ENCODE measurements at places on chromosomes 12 and 14.

DNA sequence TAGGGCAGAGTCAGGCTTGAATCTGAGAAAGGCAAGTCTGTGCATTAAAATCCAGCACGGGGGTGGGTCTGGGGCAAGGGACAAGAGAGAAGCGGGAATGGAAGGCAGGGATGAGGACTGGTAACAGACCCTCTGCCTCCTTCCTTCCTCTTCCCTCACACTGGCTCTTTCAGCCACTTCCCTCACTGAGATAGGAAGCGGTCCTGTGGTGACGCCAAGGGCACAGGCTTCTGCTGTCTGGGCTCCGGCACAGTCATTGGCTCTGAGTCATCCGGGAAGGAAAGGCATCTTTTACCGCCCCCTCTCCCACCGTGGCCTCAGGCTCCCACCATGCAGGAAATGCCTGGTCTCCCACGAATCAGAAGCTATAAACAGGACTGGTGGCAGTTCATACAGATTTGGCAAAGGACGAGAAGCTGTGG, 70.2 kb downstream of the ETV6 start:
- DNase-seq: no peak

- DNase-seq: no peak
Observed at GRCh38 chr14:58677996-58678395, 40.2 kb downstream of the DACT1 start.

DNA sequence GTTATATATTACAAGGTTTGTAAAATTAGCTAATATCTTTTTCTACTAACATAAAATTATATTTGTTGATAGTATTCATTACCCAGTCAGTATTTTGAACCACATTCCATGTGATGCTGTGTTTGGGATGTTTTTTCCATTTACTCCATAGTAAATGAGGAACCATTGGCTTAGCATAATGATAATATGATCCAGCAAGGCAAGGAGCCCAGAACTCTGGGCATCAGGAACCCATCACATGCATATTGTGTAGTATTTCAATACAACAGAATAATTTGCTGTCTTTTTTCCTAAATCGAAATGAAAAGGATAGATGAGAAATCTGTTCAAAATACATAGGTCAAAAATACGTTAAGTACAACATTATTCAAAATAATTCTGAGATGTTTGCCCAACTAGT, 48.7 kb upstream of the GARIN2 start:
- DNase-seq: no peak

GRCh38 chr12:87988534-87988933, 40.7 kb downstream of the C12orf50 start:
- DNase-seq: no peak

- DNase-seq: no peak
Observed at GRCh38 chr12:28308891-28309290, 118.6 kb downstream of the CCDC91 start.

- DNase-seq: no peak
Observed at GRCh38 chr14:95431199-95432143, 85.0 kb downstream of the SYNE3 start.

GRCh38 chr12:67698672-67699581, 50.4 kb downstream of the DYRK2 start:
- peak; percentile 72 for DNase-seq

DNA sequence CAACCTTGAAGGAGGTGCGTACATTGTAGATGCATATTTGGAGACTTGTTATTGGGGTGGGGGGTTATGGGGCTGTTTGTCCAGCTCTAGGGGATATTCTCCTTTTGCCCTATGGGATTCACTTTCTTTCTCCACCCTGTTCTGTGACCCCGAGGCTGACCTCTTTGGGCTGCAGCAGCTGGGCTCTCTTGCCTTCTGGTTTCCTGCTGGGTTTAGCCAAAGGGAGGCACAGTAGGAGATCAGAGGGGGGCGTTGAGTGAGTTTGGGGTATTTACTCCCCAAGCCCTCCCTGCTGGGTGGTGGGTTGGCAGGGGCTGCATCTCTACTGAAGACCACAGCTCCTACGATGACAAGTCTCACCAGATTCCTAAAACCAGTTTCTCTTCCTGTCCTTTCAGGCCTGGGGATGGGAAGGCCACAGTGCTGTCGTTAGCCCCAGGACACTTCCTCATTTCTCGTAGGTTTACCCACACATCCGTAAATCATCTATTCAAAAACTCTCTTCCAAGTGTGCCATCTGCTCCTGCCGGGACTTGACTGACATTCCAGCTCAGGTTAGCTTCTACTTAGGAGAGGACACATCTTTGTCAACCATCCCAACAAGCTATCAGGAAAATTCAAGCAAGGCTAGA, 127.1 kb downstream of the TMEM30B start:
- no peak for DNase-seq

- DNase-seq: no peak
Observed at GRCh38 chr14:92892589-92892988, 30.4 kb upstream of the CHGA start.

GRCh38 chr12:89933911-89934310, 225.3 kb upstream of the ATP2B1 start:
- no peak for DNase-seq

GRCh38 chr14:65229748-65230728, 127.7 kb upstream of the MAX start:
- no peak for DNase-seq

DNA sequence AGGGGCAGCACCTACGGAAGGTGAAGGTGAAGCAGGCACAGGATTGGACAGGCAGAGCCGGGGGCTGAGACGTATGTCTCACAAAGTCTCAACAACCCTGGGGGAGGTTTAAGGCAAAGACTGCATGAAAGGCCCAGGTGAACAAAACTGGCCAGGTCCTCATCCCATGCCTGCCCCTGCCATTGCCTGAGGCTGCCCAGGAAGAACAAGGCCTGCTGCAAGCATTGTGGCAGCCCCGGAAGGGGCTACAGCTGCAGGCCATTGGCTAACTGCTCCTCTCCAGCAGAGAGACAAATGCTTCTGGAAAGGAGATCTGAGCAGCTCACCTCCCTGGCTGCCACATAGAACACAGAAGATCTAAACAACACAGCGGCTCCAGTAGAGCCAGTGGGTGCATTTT, 20.4 kb upstream of the TMEM179 start:
- no peak for DNase-seq

DNA sequence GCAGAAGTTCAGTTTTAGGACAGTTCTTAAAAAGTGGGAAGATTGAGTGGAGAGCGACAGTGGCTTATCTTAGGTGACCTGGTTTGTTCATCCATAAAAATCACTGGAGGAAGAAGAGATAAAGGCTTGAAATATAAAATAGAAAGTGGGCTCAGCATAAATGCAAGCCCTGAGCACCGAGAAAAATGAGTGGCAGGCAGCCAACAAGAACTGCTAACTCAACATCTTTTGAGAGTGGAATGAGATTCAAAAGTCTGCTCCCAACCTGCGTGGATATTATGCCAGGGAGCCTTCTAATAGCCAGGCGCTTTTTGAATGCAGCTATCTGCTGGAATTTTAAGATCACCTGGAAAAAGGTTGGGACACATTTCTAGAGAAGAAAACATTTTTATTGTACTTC, 666.5 kb downstream of the FLRT2 start:
- DNase-seq: no peak

DNA sequence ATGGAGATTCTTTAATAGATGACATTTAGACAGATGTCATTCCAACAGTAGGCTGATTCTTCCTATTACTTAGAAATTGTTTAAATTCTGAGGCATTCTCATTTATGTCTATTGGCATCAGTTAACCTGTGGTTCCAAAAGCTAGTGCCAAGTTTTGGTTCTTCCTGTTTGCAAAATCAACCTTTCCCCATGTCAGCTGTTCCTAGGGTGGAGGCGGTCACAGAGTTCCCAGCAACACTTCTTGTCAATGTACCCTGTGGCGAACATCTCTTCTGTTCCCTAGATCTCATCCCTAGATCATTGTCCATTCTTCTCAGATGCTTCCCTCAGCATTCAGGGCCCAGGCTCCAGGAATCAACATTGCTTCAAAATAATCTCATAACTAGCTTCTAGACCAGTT, 140.9 kb downstream of the PHLDA1 start:
- no peak for DNase-seq

DNA sequence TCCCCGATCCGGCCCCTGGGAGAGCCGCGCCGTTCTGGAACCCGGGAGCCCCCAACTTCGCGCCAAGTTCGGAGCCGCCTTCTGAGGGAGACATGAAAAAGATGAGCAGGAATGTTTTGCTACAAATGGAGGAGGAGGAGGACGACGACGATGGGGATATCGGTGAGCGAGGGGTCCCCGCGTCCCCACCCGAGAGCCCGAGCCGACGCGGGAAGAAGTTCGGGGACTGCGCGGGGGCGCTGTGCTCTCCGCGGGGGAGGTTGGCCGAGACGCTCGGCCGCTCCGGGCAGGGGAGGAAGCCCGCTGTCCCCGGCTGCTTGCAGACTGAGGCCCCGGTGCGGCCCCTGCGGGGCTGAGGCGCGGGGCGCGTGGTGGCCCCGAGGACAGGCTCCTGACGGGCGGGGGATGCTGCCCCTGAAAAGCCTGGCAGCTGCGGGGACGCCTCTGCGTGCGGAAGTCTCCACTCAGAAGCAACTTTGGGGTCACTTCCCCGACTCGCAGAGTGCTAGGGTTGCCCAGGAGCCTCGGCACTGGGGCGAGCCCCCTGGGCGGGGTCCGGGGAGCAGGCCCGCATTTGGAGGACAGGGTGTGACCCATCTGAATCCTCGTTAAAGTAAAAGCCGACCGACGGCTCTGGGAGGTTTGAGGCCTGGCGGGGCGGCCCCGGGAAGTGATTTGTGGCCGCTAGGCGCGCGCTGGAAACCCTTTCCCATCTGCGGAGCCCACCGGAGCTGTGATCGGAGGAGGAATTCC, 511 bp downstream of the ANO6 start:
- DNase-seq: peak; percentile 43

DNA sequence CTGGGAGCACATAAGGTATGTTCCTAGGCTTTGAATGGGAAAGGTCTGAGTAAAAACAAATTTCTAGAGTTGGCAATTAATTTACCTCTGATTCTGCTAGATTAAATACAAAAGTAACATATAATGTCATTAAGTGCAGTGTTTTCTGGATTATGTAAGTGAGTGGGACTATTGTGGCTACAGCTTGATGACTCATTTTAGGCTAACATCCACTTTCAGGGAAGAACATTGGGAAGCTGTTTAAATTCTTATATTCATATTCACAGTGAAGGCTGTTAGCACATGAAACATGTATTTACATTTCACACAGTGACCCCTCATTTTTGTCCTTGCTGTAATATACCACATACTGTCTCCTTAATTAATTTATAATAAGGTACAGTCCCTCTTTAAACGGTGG, 13.2 kb upstream of the BMAL2 start:
- no peak for DNase-seq

DNA sequence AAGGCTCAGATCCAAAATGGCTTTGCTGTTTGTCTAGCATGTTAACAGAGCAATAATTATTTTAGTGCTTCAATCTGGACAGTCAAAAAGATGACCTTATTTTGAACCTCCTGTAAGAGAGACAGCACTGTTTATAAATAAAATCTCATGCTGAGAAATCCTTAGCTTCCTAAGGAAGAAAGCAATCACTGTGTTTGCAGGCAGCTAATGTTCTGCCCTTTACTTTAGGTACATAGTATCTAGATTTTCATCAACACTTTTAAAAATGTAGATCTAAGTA, 105.3 kb downstream of the PRKD1 start:
- no peak for DNase-seq

DNA sequence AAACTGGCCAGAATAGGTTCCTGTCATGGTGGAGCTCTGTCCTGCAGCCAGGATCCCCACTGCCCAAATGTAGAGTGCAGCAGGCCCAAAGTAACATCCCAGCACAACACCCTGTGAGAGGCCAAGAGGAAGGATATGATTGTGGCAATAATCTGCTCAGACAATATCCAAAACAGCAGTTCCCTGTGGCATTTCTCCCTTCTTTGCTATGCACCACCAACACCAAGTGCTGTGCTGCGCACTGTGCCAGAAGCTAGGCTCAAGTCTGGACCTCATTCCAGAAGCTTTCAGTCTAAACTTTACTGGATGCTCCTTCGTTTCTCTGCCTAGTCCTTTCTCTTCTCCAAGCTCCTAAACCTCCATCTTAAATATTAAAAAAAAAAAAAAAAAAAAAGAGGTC, 33.4 kb downstream of the SLC11A2 start:
- DNase-seq: no peak

GRCh38 chr14:79734656-79735055, 476.6 kb downstream of the DIO2 start:
- DNase-seq: no peak

GRCh38 chr12:92288561-92288960, 142.9 kb upstream of the BTG1 start:
- DNase-seq: no peak

DNA sequence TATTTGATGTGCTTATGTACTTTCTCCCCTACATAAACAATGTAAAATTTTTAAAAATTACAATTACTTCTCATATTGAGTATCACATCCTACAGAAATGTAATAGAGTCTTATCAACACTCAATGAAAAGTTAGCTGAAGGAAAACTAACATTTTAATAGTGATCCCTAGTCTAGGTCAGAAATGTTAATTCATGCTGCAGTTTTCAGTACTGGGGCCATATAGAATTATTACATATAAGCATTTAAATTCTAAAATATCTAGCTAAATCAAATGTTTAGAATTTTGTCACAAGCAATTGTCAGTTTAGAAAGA, 37.8 kb downstream of the SLC6A15 start:
- no peak for DNase-seq

DNA sequence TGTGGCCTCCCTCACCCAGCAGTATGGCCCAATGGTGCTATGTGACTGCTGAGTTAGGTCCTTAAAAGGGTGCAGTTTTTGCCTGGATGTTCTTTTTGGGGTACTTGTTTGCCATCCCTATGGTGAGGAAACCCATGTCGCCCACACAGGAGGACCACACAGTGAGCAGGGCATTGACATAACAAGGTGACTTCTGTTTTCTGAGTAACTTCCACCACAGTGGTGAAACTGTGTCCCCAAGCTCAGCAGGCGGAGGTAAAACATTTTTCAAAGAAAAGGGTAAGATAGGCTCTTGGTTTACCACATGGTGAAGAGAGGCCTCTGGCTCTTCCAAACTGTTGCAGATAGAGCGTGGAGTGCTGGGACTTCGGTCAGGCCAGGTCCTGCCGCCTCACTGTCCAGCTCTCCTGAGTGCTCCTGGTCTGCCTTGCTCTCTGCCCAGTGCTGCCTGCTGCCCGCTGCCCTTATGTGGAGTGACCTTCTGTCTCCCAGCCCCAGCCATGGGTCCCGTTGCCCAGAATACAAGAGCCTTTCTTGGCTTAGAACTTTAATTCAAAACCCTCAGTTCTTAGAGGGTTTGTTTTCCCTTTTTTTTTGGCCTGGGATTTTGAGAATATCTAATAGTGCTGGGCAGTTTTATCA, 54.0 kb downstream of the TRAF3 start:
- no peak for DNase-seq

DNA sequence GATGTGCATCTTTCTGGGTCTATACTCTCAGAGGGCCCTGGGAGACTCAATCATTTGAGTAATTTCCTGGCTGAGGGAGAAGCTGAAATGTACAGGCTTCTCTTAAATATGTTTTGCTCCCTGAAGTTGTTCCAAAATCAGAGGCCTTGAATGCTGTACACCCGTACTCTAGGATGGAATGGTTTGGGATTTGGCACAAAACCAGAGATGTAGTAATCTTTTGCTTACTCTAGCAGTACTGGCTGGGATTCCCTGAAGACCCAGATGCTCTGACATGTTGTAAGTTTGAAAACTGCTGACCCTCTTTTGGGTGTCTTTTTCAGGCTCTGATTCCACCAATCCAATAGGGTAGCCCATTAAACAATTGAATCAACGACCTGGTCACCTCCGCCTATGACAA, 10.4 kb downstream of the ACACB start:
- DNase-seq: no peak
